ENCODE measurements at places on chromosomes 16 and 17.

DNA sequence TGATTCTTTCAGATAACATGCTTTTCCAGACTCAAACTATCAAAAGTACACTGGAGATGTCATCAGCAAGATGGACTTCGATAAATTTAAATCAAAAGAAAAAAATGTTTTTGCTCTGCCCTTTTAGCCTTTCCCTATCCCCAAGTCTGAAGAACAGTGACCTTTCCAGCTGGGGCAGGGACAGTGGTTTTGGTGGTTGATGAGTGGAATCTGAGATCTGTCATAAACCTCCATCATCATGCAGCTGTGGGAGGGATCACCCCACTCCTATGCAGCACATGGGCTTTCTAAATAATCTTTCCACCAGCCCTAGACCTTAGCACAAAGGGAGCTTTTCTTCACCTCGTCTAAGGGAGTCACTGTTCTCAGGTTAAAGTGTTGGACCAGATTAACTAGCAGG, 869.5 kb upstream of the SOX9 start:
- no peak for DNase-seq

- no peak for DNase-seq
Measured at GRCh38 chr16:62853887-62854286, 817.6 kb upstream of the CDH8 start.

DNA sequence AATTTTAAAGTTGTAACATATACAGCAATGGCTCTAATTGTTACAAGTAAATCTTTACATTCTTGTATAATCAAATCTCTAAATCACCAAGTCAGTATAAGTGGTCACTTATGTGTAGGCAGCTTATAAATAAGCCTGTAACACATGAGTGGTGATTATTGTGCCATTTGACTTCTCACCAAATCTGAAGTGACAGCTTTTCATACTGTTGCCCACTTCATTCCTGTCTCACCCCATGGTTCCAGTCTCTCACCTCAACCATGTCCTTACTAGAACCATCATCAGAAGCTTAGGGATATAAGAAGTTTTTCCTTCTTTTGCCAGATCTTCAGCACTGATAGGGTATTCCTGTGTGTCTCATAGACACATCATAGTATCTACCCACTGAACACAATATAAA, 23.5 kb downstream of the TNRC6A start:
- DNase-seq: no peak

GRCh38 chr16:86410081-86410480, 100.2 kb upstream of the FOXF1 start:
- DNase-seq: no peak

GRCh38 chr17:80507965-80508364, 31.6 kb upstream of the NPTX1 start:
- DNase-seq: no peak
